Uterus (tissue), 4 donors: ENCODE measurements at places on chromosomes 4 and X. TPM values are rescaled to one million over a fixed set of nuclear protein-coding genes. Genes with fewer than 3 reads are reported as not detected.

- DNase-seq: no peak
These were observed 323.5 kb upstream of the CASK start for GRCh38 chrX:42246814-42247213.

- DNase-seq: no peak
These were observed 40.8 kb downstream of the RAPGEF2 start for GRCh38 chr4:159143687-159144086.

DNA sequence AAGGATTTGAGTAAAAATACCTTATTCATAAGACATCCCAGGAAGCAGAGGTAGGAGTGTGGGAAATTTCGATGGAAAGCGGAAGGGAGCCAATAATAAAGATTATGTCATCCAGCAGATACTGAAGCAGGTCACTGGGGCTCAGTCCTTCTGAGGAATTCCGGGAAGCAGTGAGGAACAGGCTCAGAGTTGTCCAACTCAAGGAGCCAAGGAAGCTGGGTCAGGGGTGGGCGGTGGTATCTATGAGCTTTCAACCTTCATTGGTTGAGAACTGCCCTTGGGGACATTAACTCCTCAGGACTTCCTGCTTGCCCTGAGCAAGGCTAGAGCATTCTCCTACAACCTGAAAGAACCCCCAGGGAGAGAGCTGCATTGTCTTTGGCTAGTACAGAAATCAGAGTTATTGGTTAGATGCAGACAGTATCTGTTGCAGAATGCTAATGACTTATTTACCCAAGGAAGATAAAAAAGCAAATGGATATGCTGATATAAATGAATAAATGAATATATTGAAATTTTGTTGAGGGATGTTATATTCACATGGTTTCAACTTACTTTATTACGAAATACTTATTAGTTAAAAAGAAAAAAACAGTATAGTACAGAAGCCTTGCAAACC, 68.2 kb downstream of the DMP1 start:
- no peak for DNase-seq

GRCh38 chrX:100720301-100720700, 11.6 kb downstream of the SYTL4 start:
- DNase-seq: no peak

DNA sequence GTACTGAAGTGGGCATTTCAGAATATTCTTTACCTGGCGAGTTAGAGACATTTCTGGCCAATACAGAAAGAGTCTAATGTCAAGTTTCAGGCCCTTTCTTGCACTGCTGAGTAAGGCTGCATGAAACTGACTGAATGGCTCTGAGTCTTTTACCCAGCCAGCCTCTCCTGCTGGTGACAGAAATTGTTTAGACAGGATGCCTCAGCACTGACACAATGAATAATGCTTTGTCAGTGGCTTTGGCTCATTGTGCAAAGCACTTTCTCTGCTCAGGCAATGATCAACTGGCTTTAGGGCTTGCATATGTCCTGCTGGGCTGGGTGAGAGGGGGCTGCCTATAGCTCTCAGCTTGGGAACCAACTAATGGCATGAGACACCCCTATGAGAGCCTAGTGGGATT, 45.5 kb downstream of the CLNK start:
- DNase-seq: no peak

GRCh38 chr4:182206916-182207315, 36.3 kb upstream of the TENM3 start:
- DNase-seq: no peak

- DNase-seq: no peak
These were observed 204.5 kb downstream of the RELL1 start for GRCh38 chr4:37481547-37482122.

GRCh38 chr4:14856062-14856933, 146.0 kb upstream of the CPEB2 start:
- DNase-seq: peak; percentile 17

GRCh38 chr4:152805071-152805650, 25.4 kb downstream of the ARFIP1 start:
- no peak for DNase-seq

- DNase-seq: no peak
These were observed 190.9 kb downstream of the GABRB1 start for GRCh38 chr4:47222276-47222675.

DNA sequence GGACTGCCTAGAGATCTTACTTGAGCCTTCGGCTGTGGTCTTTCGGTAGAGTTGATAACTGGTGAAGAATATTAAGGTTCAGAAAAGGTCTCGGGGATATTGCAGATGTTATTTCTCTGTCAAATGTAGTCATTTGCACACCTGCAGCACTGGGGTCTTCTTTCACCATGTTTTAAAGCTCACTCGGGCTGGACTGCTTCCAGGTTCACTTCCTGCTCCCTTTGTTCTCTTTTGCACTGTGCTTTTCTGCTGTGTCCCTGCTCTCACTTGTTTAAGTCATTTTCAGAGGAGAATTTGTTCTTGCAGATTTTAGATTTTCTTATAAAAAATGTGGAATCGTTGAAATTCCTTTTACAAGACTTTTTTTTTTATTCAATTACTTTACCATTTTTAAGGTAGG, 68.5 kb downstream of the BMPR1B start:
- DNase-seq: no peak

GRCh38 chr4:80266253-80266901, at the start of gene FGF5:
FGF5 (plus strand) TSS chr4:80266664; CDS start chr4:80266825, 161 bp downstream.
- peak; percentile 29 for DNase-seq

AGTR2 gene
- total RNA-seq: not detected

FREM3 gene
- total RNA-seq: not detected

SMARCA1 gene
- total RNA-seq: 35.4 TPM
